A549 treated with CpdA at 1 μM for 4 hours (cell line): ENCODE measurements at places on chromosomes 5 and 9. TPM values are rescaled to one million over a fixed set of nuclear protein-coding genes. Genes with fewer than 3 reads are reported as not detected.

UNC13B gene
- total RNA-seq, result 8.7 to 9.8 TPM (median 9.5 TPM) in 5 replicates

GABRA6 gene
- not detected in 5 replicates for total RNA-seq

LCN2 gene
- 1.0 to 5.7 TPM (median 3.3 TPM) in 5 replicates for total RNA-seq

NFIB gene
- total RNA-seq, result 7.6 to 10.8 TPM (median 9.9 TPM) in 5 replicates

DMXL1 gene
- total RNA-seq, result 7.9 to 12.7 TPM (median 8.4 TPM) in 5 replicates

C9orf43 gene
- total RNA-seq, result 0.45 to 0.86 TPM (median 0.60 TPM) in 5 replicates

PPP3R2 gene
- total RNA-seq, result not detected in 5 replicates

SLC6A3 gene
- total RNA-seq, result 0.05 to 0.14 TPM (median 0.08 TPM) in 5 replicates

TRPM3 gene
- total RNA-seq, result not detected in 5 replicates

ANKRD31 gene
- 0.03 to 0.12 TPM (median 0.07 TPM) in 5 replicates for total RNA-seq

CRB2 gene
- total RNA-seq, result 0.05 to 0.09 TPM (median 0.06 TPM) in 5 replicates

WNT8A gene
- total RNA-seq, result not detected in 5 replicates

DHFR gene
- 47.2 to 70.9 TPM (median 52.9 TPM) in 5 replicates for total RNA-seq

OGN gene
- total RNA-seq, result not detected in 5 replicates
